ENCODE measurements at places on chromosomes 5 and 9.

DNA sequence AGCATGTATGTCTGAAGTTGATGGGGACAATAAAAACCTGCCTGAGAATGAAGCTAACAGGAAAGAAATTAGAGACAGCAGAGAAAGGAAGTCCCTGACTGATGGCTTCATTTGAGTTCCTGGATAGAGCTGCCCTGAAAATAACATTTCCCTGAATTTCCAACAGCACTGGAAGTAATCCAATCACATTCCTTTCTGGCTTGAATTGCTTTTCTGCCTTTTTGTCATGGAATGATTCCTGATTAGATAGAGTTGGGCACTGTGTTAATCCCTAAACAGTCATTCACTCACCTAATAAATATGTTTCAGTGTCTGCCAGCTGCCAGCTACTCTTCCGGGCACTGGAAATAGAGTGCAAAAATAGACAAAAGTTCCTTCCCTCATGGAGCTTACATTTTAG, 30.0 kb upstream of the SH3RF2 start:
- DNase-seq: no peak

DNA sequence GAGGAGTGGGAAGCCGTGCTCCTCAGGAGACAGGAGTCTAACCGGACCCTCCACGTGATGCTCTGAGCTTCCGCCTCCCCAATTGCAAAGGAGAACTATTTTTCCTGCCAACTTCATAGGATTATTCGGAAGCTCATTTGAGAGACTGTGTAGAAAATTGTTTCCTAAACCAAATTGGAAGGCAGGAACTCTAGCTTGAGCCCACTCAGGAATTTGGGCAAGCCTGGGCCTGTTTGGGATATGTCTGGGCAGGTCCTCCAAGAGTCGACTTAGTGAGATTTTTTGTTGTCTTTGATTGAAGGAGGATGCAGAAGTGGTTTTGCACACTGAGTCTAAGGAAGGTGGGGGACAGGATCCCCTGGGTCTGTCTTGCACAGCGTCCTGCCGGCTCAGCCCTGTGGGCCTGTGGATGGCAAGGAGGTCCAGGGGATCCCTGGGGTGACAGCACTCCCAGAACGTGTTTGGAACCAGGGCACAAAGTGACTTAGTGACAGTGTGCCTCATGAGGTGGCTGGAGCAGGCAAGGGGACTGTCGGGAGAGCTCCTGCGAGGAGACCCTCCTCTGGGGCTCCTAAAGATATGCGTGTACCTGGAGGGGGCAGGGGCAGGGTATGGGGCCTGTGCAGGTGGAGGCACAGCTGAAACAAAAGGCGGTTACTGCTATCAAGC, 283.3 kb downstream of the NSG2 start:
- no peak for DNase-seq

GRCh38 chr9:419571-420171, 205.0 kb downstream of the DOCK8 start:
- DNase-seq: no peak

DNA sequence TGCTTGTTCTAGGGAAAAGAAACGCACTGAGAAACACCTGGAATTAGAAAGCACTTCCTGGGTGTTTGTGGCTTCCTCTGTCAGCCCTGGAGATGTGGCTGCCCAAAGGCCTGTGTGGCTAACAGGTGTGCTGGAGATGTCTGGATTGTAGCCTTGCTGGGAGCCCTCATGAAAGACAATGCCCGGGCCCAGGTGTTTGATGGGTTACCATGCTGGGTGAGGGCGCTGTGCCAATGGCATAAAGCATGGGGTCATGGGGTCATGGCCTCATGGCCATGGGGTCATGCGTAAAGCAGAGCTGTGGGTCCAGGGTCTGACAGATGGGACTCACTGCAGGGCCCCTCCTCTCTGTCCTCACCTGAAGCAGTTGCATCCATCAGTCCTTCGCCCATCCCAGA, 21.6 kb downstream of the ANKRD33B start:
- DNase-seq: no peak

DNA sequence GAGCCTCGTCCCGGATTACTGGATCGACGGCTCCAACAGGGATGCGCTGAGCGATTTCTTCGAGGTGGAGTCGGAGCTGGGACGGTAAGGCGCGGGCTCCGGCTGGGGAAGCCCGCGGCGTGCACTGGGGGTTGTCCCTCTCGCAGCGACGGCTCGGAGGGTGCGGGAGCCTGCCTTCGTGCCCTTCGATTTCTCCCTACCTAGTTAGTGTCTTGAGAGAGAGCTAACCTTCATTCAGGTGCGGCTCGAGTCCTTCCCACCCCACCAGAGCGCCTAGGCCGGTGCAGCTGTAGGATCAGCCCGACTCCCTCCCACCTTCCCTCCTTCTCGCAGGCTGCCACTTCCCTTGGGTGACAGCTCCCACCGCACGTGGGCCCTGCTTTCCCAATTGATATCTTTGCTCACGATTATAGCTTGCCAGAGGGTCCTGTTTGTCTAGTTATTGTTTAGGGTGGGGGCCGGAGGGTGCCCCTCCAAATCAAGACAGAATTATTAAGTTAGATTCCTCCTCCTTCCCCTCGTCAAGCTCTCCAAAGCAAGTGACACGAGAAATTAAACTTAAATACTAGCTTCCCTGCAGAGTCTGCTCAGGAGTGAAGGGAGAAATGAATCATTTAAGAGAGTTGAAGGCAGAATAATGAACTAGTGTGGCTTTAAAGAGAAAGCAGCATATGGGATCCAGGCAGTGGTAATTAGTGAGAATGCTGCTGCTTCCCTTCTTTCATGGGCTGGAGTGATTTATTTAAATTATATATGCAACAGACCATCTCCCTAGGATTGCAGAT, 569 bp downstream of the CAMK4 start:
- DNase-seq: peak; percentile 23

GRCh38 chr5:132484391-132484725, 6.2 kb downstream of the IRF1 start:
- no peak for DNase-seq

DNA sequence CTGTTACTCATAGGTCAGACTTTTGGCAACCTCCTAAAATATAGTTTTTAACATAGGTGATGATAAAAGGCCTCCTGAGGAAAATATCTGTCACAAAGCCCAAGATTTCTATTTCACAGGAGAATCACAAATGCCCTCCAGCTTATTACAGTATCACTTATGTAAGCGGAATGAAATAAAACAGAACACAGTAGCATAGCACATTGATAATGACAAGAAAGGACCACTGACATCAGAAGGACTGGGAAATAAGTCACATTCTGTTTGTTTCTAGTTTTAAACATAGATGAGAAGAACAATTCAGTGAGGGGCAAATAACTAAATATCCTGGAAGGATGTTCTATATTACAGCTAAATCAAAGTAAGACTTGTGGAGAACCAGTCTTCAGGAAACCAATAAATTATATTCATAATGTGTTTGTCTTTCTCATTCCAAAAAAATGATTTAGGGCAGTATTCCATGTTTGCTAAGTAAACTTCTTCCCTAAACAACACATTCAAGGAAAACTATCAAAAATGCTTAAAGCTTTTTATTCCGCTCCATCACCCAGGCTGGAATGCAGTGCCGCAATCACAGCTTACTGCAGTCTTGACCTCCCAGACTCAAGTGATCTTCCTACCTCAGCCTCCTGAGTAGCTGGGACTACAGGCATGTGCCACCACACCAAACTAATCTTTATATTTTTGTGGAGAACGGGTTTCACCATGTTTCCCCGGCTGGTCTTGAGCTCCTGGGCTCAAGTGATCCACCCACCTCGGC, 20.8 kb upstream of the CTNNAL1 start:
- DNase-seq: no peak

GRCh38 chr5:107968998-107969397, 298.3 kb upstream of the EFNA5 start:
- no peak for DNase-seq

GRCh38 chr5:91794856-91795548, 411.9 kb upstream of the ARRDC3 start:
- no peak for DNase-seq

- peak; percentile 46 for DNase-seq
These were observed 1336.1 kb upstream of the CDH9 start for GRCh38 chr5:28374492-28374967.

Data from NCI-H1105 (cell line).